GF-D8 (cell line): ENCODE measurements at places on chromosomes 3 and 15.

DNA sequence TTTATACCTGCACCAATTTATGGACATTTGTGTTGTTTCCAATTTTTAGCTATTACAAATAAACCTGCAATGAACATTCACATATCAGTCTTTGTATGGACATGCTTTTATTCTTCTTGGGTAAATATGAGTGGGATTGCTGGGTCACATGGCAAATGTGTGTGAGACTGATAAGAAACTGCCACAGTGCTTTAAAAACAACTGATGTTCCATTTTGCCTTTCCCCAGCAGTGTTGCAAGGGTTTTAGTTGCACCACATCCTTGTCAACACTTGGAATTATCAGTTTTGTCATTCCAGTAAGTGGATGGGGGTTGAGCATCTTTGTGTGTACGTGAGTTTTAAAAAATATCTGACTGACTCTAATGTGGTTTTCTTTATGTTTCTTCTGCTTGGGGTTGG, 191.2 kb downstream of the PLCL2 start:
- no peak for DNase-seq

GRCh38 chr15:33138000-33138399, 56.5 kb downstream of the FMN1 start:
- DNase-seq: no peak

- DNase-seq: no peak
Measured at GRCh38 chr3:160447544-160447943, 2.0 kb downstream of the TRIM59 start.

DNA sequence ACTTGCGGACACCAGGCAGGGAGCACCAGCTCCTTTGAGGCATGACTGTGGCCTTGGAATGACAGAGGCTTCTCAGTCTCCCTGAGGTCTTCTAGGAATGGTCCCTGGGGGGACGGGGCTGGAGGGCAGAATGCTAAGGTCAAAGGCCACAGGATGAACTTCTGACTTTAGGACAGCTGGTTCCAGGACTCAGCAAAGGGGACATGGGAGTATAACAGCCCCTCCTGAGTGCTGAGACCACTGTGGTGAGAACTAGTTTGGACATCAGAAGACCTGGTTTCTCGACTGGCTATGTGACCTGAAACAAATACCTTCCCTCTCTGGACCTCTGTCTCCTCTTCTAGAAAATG, 17.8 kb downstream of the ITGA11 start:
- no peak for DNase-seq

- DNase-seq: no peak
Measured at GRCh38 chr3:28949580-28949979, 331.3 kb upstream of the RBMS3 start.

- no peak for DNase-seq
Measured at GRCh38 chr3:9077029-9077428, 113.8 kb upstream of the RAD18 start.

- no peak for DNase-seq
Measured at GRCh38 chr15:43383070-43383469, 12.2 kb downstream of the TUBGCP4 start.

- peak; percentile 51 for DNase-seq
Measured at GRCh38 chr3:47802734-47803479, at the start of gene DHX30. Gene DHX30, plus strand, starts transcription at chr3:47803138. Its CDS starts 7,546 bp downstream, at chr3:47810684.

DNA sequence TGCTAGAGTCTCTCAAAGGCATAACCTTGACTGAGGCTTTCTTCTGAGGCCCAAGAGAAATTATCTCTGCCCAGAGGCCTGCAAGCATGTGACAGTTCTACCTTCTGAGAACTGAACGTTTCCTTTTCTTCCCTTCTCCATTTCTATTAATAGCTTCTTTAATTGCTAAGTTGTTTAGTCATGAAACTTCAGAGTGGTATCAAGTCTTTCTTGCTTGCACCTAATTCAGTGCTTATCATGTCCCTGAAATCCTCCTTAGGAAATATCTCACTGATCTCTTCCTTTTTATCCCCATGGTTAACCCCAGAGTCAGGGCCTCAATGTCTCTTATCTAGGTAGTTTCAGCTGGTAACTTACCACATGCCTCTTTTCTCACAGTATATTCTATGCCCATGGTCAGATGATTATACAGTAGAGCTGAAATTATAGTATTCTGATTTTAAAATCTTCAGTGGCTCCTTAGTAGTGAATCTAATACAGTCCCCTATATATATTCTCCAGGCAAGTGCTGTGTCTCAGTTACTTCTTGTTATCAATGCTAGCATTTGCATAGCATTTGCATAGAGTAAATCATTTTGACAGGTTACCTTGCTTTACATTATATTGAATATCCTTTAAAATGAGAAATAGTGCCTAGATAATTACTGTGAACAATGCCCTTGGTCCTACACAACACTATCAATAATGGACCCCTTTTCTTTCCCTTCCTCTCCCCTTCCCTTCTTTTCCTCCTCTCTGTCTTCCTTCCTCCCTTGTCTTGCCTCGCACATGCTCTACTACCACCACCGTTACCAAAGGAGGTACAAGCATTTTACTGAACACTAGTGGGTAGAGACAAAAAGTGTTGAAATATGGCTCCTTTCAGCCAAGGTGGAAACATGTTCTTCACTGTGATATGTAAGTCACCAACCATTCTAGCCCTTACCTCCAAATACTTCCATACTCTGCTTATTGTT, 33.0 kb downstream of the KBTBD8 start:
- no peak for DNase-seq

DNA sequence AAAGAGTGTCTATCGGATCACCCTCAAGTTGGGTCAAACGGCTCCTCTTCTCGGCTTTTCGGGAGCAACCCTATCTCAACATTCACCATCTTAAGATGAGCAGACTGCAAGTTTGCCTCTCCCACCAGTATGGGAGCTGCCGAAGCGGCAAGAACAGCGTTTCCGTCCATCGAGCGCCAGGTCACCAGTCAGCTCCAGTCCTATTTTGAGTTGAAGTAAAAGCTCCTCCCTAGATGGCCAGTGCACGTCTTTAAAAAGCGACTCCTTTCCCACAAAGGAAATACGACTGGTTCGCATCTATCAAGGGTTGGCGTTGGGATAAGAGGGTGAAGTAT, 369 bp upstream of the U2SURP start:
- peak; percentile 82 for DNase-seq
